ENCODE measurements at places on chromosomes 11 and 22.
A peak's percentile ranks its signal among the peaks of the same experiment; 100 is the strongest.

DNA sequence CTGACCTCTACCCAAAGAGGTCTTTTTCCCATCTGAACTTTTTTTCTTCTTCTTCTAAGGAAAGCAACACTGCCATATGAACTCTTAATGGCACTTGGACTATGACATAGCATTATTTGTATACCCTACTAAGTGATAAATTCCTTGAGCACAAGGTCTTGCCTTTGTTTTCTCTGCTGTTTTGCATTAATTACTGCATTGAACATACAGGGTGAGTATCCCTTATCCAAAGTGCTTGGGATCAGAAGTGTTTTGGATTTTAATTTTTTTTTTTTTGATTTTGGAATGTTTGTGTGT is 48.8 kb downstream of the BID start:
- DNase-seq: no peak

DNA sequence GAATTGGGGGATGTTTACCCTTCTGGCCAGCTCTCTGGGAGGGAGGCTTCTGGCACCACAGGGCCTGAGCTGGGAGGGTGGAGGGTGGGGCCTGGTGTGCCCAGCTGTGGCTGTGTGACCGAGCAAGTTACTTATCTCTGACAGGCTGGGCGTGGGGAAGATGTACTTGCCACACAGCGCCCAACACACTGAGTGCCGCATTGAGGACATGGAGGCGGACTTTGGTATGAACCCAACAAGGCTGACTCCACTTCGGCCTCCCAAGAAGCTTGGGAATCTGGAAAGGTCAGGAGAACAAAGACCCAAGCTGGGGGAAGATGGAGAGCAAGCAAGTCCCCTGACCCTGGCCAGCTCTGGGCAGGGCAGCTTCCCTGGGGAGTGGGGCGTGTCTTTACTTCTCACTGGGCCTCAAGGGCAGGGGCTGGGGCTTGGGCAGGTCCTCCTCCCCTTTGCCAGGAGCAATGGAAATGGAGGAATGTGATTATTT is 2.4 kb upstream of the MGAT3 start:
- DNase-seq: no peak

GRCh38 chr11:25159341-25159740 is 662.5 kb downstream of the LUZP2 start:
- no peak for DNase-seq

GRCh38 chr11:95991101-95991500 is 67.2 kb upstream of the MTMR2 start:
- no peak for DNase-seq

DNA sequence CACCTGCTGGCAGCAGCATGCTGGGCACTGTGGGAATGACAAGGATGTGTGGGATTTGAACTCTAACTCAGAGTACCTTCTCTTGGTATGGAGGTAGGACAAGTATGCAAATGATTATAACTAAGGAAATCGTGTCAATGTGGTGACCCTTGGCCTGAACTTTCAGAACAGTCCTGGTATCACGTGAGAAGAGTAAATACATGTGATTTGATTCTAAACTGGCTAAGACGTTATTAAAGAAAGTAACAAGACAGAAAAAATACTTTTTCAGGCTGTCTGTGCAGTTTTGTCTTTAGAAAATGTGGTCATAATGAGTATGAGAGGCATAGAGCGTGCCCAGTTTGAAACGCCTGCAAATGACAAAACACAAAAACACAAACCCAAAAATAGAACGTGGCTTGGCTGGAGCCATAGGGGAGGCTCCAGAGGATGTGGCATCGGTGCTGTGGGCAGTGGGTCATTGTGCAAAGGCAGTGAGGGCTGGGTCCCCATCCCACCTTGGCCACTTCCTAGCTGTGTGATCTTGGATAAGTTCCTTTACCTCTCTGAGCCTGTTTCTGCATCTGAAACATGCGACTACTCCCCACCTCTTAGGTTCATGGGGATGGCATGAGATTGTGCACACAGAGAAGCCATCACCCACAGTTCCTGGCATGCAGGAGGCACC is 18.4 kb upstream of the IL2RB start:
- DNase-seq: peak; percentile 37

DNA sequence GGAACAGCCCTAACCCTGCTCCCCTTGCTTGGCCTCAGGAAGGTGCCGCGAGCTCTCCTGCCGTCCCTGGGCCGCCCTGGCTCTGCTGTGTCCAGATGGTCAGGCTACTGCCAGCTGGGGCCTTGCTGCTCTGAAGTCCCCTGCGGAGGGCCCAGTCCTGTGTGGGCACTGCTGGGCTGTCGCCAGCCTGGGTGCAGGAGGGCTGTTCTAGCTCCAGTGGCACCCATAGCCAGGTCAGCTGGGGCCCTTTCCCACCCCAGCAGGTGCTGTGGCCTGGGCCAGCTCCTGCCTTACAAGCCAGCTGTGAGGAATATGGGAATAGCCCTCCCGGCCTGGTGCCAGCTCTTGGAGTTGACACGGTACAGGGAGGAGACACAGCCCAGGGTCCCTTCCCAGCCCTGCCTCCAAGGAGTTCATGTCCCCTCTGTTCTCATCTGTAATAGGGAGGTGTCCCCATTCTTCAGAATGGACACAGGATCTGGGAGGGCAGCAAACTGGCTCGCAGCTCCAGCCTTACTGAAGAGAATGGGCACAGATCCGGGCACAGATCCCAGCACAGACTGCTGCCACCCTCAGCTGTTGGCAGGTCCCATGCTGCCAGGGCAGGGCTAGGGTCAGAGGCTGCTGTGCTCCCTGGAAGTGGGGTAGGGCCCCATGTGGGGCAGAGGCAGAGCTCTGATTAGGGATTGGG is 3.9 kb downstream of the DERL3 start:
- DNase-seq: no peak

DNA sequence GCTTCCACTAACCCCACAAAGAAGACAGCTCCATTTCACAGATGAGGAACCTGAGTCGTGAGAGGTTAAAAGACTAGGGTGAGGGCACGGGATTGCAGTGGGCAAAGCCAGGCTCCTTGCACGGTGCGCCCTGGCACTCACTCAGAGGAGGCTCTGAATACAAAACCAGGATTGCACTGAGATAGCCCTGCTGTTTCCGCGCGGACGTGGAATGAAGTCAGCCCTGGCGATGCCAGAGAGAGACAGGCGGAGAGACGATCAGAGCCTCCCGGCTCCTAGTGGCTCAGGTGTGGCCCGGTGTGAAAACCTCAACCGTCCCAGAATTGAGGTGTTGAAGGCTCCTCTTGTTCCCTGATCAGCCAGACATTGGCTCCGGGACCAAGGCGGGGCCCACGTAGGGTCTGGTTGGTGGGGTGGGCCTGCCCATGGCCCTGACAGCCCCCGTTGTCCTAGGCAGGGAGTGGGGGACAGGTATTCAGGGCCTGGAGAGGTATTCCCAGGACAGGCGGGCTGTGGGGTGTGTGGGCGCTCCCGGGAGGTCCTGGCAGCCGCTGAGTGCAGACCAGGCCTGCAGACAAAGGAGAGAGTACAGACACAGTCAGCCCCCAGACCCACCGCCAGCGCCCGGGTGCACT is 43.1 kb upstream of the LINC01488 start:
- DNase-seq: no peak

- DNase-seq: no peak
Observed at GRCh38 chr11:92892802-92893684, 76.4 kb upstream of the MTNR1B start.

- no peak for DNase-seq
Observed at GRCh38 chr11:10236840-10237239, 57.2 kb downstream of the SBF2 start.

GRCh38 chr11:110134110-110134509 is 40.9 kb downstream of the ZC3H12C start:
- no peak for DNase-seq

DNA sequence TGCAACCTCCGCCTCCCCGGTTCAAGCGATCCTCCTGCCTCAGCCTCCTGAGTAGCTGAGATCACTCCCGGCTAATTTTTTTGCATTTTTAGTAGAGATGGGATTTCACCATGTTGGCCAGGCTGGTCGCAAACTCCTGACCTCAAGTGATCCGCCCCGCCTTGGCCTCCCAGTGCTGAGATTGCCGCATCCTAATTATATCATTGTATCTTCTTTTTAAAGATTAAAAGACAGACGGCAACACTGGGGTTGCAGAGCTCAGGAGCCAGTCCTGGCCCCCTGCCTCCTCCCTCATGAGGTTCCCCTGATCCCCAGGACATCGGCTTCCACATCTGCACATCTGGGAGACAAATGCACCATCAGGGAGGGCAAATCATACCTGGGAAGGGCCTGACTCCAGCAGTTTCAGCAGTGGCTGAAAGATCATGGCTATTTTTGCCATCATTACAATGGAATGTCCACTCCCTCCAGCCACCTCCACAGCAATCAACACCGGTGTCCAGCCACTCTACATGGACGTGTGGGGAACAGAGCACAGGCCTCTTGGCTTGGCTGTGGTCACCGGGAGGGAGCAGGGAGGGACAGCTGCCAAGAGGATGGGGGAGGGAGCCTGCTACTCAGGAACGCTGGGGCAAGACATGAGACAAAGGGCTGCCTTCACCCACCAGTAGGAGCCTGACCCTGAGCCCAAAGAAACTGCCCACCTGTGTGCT is 9.2 kb upstream of the CELSR1 start:
- DNase-seq: no peak

DNA sequence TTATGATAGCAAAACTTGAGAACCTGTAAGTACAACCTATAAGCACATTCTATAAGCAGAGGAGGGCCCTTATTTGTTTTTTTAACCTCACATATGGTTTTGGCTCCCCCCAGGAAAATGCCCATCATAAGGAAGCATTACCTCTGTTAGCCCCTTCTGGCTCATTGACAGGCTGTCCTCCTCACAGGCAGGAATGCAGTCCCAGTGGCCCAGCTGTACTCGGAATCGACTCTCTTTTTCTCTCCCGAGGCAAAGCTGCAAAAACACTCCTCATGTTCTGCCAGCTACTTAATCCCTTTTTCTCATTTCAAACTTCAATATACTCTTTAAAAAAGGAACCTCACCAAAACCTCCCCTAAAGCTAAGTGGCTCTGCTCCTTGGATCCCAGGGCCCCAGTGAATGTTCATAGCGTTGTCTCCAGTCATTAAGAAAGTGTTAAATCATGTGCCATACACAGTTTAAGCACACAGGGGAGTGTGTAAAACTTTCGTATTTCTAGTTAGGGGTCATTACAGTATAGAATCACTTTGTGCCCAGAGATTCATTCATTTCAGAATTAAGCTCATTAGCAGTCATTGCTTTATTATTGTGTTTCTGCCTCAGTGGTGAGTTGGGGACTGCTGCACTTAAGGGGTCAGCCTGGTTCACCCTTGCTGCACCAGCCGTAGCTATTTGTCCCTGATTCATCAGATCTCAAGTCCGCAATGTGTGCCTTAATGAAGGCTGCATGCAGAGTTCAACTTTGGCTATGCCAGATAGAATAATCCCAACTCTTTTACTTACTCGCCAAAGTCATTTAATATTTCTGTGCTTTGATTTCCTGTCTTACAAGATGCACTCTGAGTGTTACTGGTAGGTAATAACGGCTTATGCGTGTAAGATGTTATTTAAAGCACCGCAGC is 57.6 kb downstream of the JRKL start:
- DNase-seq: no peak

- no peak for DNase-seq
Observed at GRCh38 chr11:17263769-17264168, 12.8 kb upstream of the NUCB2 start.

GRCh38 chr11:93541884-93542810 is 1.0 kb downstream of the SMCO4 start:
- DNase-seq: peak; percentile 61

- DNase-seq: no peak
Observed at GRCh38 chr22:44128958-44129618, 51.6 kb upstream of the PARVG start.

GRCh38 chr11:103488031-103488461 is 378.8 kb downstream of the DYNC2H1 start:
- peak; percentile 43 for DNase-seq

GRCh38 chr22:49570032-49570848 is 257.4 kb downstream of the BRD1 start:
- DNase-seq: no peak

GRCh38 chr11:26286472-26287066 is 45.4 kb upstream of the ANO3 start:
- no peak for DNase-seq

GRCh38 chr22:21755851-21756284 is 20.3 kb upstream of the YPEL1 start:
- DNase-seq: peak; percentile 29

DNA sequence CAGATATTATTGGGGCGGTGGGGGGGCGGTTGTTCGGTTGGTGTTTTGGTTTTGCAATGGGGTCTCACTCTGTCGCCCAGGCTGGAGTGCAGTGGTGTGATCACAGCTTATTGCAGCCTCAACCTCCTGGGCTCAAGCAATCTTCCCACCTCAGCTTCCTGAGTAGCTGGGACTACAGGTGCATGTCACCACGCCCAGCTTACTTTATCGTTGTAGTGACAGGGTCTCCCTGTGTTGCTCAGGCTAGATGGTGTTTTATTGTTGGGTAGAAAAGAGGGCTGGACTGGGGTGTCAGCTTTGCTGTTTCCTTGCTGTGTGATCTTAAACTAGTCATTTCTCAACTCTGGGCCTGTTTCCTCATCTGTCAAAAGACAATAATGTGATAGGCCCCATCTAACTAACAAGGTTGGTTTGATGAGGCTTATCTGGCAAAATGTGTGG is 17.5 kb upstream of the MYH9 start:
- DNase-seq: peak; percentile 83

- no peak for DNase-seq
Observed at GRCh38 chr11:69656536-69657455, 15.8 kb downstream of the CCND1 start.

DNA sequence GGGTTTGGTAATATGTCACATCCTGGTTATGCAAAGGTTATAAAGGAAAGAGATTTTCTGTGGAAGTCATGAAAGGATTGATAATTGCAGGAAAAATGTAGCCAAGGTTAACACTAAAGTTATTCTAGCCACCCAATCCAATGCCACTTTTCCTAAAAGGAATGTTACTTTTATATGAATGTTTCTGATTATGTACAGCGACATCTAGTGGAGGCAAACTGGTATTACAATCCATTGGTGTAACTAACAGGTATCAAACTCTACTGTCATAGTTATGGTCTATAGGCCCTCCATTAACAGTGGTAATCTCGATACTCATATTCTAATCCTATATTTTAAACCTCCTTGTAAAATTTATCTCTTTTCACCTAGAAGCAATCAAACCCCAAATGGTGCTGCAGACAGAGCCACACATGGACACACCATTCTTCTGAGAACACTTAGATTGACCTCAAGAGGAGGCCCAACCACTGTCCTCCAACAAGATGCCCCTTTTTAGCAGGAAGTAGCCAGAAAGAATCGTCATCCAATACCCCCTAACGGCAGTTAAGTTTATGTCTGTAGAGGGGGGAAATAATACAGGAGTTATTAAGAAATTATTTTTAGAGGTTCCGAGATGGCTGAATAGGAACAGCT is 74.9 kb upstream of the RAG2 start:
- DNase-seq: peak; percentile 41
